ENCODE measurements at places on chromosomes 7 and 10.

- no peak for DNase-seq
Measured at GRCh38 chr7:147990942-147991341, 599.6 kb upstream of the C7orf33 start.

DNA sequence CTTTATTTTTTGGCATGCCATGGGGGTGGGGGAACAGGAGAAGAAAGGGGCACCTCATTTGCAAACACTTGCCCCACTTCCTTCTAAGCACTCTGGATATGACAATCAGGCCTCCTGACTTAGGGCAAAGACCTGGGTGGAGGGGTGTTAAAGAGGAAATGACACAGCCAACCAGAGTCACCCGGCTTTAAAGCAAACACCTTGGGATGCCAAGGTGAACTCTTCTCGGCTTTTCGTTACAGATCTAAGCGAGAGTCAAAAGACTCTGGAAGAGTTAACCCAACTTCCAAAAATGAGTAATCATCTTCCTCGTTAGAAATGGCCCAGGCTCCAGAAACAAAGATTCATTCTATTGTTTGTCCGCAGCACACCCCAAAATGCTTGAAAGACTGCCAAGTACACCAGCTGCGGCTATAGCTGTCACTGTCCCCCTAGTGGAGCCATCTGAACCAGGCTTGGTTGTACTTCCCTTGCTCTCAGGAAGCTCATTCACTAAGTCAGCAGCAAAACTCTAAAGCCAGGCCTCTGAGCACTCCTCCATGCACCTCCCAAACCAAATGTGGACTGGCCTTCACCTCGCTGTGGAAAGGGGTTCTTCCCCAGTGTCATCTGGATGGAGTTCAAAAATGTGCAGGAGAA, 24.8 kb downstream of the FAM53B start:
- DNase-seq: no peak

- DNase-seq: no peak
Measured at GRCh38 chr10:113650172-113650571, 13.7 kb downstream of the NRAP start.

GRCh38 chr10:112758961-112759360, 191.1 kb upstream of the TCF7L2 start:
- no peak for DNase-seq

DNA sequence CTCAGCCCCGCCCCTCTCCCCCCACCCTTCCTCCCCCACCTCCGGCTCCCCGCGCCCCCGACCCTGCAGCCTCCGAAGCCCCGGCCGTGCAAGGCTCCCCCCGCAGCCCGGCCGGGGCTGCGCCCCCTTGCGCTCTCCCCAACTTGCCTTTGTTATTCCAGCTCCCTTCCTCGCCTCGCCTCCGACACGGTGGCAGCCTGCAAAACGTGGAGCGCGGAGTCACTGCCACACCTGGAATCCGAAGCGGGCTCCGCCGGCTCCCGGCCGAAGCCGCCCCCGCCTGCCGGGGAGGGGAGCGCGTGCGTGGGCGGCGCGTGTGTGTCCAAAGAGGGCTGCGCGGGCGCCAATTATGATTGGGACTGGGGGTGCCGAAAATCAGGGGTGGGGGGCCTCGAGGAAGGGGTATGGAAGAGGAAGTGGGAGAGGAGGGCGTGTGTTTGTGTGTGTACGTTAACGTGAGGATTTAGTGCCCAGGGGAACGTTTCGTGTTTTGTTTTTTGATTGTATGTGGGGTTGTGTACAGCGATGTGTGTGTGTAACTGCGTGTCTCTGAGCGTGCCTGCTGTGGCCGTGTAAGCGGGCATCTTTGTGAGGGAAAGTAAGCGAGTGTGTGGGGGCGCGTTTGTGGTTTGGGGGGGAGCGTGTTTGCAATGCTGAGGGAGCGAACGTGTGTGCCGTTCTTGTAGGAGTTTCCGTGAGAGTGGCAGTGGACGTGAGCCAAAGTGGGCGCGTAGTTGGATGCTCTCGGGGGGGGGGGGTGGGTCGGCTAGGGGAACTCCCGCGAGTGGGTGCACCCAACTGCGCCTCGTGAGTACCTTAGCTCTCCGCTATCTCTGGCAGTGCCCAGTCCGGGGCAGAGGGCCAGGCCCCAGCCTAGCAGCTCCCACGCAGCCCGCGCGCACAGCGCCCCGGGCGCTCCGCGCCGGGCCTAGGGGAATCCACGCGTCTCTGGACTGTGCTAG, 1.2 kb upstream of the ZMIZ1 start:
- DNase-seq: peak; percentile 95

GRCh38 chr7:130096243-130096827, 26.0 kb downstream of the KLHDC10 start:
- no peak for DNase-seq

GRCh38 chr7:16986755-16987154, 105.0 kb upstream of the AGR3 start:
- DNase-seq: no peak

- no peak for DNase-seq
Measured at GRCh38 chr10:121493521-121493920, 104.7 kb downstream of the FGFR2 start.

DNA sequence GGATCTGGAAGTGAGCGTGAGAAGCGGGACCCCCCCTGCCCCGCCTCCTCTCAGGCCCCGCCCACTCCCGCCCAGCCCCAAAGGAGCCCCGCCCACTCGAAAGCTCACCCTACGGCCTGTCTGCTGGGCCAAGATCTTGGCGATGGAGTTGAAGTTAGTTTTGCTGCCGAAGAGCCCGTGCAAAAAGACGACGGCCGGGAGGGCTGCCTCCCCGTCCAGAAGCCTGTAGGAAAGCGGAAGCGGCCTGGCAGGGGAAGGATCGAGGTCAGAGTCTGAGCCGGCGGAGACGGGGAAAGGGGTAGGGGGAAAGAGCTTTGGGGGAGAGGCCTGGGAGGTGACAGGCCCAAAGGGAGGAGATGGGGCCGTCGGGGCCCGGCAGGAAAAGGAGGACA, 386 bp downstream of the ABHD11 start:
- DNase-seq: no peak

- no peak for DNase-seq
Measured at GRCh38 chr7:115409682-115410433, 488.0 kb downstream of the MDFIC start.

DNA sequence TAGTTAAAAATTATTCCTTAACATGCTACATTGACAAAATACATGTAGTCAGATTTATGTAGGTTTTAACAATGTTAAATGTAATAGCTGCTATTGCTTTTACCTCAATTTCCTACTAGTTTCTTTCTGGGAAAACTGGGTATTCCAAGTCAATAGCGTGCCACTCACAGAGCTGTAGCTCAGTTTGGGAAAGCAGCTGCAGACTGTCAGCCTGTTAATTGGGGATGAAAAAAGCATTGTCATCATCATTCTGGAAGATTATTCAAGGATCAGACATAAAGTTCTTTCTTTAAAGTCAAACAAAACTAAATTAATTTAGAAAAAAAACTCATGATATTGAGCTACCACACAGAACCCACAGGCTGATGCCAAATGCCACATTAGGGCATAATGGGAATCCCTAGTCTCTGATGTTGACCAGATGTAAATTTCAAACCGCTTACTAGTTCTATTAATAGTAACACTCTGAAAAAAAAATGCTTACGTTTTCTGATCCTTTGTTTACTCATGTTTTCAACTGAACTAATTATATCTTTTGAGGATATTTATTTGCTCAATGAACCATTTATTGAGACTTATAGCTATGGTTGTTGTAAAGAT, 19.6 kb upstream of the AGMO start:
- no peak for DNase-seq

DNA sequence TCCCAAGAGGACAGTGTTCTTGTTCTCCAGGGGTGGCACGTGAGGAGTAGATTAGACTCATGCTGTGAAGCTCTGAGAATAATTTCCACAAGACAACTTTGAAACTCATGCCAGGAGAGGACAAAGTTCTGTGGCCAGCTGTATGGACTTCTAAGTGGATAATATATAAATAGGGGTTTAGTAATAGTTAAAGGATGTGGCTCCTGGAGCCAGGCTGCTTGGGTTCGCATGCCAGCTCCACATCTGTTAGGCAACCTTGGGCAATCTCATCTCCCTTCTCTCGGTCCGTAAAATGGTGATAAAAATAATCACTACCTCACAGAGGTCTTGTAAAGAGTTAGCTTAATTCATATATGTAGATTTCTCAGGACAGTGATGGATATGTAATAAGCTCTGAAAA, 35.8 kb downstream of the ACSL5 start:
- DNase-seq: no peak

DNA sequence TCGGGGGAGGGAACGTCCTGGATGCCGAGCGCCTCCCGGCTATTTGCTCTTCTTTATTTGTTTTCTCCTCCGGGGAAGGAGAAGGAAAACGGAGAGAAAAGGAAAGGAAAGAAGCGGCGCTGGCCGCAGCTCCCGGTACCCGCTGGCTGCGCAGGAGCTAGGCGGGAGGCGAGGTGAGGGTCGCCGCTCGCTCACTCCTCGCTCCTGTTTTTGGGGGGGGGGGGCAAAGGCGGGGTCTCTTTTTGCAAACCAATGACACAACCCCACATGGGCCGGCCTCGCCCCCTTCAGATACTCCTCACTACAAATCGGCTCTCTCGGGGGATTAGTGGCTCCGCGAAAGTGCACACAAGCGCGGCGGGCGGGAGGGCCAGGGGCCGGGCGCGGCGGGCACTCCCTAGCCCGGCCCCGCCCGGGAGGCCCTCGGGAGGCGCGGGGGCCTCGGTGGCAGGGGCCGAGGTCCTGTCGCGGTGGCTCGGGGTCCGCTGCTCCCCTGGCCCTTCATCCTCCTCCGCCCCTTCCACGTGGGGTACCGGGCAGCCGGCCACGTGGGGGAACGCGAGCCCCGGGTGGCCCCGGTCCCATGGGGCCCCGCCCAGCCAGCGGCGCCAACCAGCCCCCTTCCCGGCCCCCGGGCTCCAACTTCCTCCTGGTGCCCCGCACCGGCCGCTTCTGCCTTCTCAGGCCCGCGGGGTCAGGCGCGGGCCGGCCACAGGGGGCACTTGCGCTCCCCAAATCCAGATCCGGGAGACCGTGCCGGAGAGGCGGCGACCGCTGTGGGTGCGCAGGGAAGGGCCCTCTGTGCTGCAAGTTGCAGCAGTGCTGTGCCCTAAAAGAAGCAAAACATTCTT, 718 bp upstream of the CTBP2 start:
- DNase-seq: peak; percentile 84

DNA sequence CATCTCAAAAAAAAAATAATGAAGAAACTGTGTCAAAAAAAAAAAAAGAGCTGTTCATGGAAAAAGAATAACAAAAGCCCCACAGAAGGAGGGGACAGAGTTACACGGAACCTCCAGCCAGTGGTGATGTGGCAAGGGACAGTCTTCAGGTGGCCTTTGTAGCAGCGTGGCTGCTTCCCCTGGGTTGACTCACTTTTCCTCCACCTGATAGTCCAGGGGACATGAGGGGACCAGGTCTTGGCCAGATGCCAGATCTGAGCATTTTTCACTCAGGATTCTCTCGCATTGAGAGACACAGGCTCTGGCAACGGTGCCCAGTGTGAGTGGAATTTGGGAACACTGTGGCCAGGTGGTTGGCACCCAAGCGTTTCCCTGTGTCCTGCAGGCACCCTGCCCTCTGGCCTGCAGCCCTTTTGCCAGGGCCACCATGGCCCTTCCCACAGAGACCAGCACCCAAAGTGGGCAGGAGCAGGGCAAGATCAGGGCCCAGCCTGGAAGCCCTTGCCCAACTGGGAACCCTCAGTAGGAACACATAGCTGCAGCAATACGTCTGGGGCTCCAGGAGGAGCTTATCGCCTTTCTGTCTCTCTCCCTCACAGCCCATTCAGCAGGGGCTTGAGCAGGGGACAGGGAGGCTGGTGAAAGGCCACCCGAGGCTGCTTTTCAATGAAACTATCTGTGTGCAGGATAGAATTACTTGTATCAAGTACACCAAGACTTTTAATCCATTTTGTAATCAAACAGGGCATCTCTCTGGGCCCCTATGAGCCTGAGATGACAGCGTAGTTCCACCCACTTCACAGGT, 159.1 kb downstream of the UBE2H start:
- no peak for DNase-seq

- DNase-seq: no peak
Measured at GRCh38 chr7:6071406-6071805, 40.2 kb downstream of the ANKRD61 start.

GRCh38 chr10:14478604-14479003, 147.9 kb upstream of the FRMD4A start:
- no peak for DNase-seq

DNA sequence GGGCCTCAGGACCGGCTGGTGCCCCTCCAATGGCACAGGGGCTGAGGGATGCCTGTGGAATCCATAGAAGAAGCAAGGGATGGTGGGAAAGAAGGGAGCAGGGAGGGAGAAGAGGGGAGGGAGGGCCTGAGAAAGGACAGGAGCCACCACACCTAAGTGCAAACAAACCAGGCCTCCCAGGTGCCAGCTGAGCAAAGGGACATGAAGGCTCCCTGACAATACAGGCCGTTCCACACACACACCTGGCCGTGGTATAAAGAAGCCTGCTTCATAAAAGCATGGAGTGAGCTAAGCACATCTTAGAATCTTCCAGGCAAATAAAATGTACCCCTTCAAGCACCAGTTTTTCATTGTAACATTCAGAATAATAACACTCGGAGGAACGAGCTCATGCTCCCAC, 54.0 kb downstream of the OAT start:
- no peak for DNase-seq
